ENCODE measurements at places on chromosomes 4 and X.

DNA sequence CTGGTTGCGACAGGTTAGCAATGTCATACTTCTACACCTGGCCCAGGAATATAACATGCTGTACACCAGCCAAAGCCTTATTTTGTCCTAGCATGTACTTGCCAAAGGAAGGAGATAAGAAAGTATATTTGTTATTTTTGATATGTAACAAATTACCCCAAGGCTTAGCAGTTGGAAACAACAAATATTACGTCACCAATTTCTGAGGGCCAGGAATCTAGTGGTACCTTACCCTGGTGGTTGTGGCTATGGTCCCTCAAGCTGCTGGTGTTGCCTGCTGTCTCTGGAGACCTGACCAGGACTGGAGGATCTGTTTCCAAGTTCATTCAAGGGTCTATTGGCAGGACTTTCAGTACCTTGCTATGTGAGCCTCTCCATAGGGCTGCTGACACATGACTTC, 135.5 kb upstream of the BANK1 start:
- DNase-seq = no peak

- DNase-seq = no peak
Measured at GRCh38 chrX:42143866-42144592, 220.7 kb upstream of the CASK start.

- DNase-seq = no peak
Measured at GRCh38 chrX:136497556-136498052, at the start of gene HTATSF1. Gene HTATSF1 (plus strand): TSS chrX:136497592. CDS start chrX:136497685, 93 bp downstream.

GRCh38 chr4:6935965-6936364, 26.3 kb downstream of the TBC1D14 start:
- DNase-seq = no peak

DNA sequence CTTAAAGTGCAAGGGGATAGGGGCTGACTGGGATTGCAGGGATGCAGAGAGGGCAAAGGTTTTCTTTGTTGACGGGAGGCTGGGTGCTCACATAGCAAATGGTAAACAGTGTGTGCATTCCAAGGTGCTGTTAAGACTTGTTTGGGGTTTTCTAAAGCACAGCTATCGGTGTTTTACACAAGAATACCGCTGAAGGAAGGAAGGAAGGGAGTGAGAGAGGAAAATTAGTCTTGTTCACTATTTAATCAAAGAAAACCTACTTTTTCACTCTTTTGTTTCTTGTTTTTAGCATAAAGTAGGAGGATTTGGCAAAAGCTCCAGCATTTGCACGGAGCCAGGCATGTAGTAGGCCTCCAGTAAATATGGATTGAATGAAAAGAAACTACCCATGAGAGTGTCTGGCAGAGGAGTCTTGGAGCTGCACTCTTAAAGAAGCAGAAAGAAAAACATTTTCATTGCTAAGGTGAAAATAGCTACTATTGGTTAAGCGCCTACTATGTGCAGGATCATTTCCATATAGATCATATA, 99.7 kb downstream of the FIP1L1 start:
- no peak for DNase-seq

- DNase-seq = no peak
Measured at GRCh38 chr4:185582651-185583400, 47.5 kb upstream of the PDLIM3 start.

DNA sequence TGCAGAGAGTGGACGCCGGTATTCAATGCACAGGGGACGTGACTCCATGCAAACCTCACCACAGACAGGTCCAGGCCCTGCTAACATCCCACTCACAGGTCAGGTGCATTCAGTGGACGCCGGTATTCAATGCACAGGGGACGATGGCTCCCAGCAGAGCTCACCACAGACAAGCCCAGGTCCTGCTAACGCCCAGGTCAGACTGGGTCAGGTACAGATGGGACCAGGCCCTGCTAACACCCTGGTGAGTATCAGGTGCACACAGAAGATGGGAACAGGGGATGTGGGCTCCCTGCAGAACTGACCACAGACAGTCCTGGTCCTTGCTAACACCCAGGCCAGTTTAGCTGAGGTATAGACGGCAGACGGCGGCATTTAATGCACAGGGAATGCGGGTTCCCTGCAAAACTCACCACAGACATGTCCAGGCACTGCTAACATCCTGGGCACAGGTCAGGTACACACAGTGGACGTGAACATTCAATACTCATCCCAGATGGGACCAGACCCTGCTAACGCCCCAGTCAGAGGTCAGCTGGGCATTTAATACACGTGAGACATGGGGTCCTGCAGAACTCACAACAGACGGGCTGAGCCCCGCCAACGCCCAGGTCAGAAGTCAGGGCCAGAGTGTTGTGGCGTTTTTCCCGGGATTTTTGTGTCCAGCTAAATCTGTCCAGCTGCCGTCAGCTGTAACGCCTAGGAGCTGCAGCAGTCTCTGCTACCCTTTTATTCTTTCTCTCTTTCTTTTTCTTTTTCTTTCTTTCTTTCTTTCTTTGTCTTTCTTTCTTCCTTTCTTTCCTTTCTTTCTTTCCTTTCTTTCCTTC, 99.2 kb downstream of the SHOX start:
- no peak for DNase-seq

DNA sequence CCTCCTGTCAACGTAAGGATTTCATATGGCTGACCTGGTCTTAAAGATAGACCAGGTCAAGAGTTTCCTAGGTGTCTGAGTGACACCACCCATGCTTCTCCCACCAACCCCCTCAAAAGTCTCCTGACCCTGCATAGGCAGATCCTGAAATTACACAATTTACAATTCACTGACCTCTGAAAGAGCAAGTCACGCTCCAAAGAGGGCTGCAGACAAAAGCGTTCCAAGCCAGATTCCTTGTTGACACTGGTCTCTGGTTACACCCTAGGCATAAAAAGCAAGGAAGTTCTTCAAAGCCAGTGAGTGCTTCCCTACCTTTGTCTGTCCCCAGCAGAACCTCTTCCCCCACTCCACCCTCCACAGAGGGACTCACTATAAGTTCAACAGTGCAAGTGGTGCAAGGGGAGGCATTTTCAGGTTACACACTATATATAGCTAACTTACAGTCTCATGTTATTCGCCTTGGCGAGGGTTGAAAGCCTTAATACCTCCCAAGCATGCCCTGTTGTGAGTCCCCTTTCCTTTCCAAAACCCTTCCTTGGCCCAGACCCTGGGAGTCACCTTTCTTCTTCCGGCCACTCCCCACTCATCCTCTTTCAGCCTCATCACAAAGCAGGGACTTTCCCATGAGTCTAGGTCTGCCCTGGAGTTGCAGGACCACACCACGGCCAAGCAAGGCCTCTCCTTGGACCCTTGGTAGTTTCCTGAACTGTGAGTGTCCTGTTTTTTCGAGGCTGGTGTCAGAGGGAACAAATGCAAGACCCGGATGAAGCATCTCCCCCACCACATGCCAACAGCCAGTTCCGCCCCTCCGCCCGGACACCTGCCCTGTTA, 58.0 kb upstream of the KLF3 start:
- DNase-seq = no peak

DNA sequence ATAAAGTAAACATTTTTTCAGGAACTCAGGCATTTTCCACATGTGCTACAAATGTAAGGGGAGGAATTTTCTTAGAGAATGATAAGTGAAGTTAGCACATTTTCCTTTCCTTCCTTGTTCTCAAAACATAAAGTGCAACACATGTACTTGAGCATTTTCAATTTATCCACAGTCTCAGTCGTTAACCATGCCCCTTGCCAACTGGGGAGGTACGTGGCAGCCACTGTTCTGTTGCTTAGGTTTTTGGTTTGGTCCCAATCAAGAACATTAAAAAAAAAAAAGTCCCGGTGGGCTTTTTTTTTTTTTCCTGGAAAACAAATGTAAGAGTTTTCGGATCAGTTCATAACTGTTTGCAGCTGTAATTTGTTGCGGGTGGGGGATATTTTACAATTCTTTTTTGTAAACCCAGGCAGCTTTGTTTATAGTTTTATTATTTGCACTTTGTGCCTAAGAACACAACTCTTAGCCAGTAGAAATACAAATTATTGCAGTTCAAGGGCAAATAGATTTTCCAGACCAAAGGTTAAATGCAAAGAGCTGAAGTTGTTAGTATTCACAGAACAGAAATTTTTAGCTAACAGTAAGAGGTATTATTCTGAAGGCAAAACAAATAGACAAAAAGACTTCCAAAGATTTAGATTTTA, 112.1 kb upstream of the NAP1L5 start:
- no peak for DNase-seq

DNA sequence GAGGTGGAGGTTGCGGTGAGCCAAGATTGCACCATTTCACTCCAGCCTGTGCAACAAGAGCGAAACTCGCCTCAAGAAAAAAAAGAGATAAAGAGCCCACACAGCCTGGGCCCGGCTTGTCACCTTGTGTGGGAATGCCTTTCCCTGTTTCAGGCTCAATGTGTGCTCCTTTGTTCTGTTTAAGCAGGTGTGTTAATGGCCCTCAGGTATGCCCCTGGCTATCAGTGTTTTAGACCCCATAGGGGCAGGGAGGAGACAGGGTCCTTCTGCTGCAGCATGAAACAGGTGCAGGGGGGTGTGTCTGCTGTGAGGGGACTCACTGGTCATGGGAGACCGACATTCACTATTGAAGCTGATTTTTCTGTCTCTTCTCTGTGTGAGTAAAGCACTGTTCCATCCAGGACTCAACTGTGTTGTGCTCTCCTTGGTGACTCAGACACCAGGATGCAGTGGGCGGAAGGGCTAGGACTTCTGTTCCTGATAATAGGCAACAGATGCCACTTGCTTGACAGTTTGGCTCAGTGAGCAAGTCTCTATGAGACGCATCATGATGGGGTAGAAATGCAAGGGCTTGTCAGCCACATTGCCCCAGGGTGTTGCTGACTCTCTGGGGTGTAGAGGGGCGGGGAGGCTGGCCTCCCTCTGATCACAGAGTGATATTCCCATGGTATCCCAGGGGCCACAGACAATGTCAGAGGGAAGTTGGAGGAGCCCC, 15.6 kb upstream of the LAP3 start:
- no peak for DNase-seq

DNA sequence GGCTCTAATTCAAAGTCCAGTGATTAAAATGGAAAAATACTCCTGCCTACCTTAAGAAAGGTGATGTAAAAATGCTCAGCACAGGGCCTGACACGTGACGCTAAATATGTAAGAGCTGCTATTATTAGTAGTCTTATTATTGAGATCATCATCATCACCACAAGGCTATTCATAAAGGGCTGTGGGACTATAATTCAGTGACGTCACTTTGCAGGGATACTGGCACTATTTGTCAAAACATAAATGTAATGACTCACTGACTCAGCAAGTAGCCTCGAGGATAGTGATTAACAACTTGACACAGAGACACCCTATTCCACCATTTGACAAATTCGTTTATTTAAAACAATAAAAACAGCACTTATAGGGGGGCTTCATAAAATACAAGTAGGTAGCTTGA, 258.9 kb downstream of the SPANXN1 start:
- no peak for DNase-seq

- DNase-seq = no peak
Measured at GRCh38 chr4:62601737-62602136, 1401.6 kb downstream of the ADGRL3 start.

DNA sequence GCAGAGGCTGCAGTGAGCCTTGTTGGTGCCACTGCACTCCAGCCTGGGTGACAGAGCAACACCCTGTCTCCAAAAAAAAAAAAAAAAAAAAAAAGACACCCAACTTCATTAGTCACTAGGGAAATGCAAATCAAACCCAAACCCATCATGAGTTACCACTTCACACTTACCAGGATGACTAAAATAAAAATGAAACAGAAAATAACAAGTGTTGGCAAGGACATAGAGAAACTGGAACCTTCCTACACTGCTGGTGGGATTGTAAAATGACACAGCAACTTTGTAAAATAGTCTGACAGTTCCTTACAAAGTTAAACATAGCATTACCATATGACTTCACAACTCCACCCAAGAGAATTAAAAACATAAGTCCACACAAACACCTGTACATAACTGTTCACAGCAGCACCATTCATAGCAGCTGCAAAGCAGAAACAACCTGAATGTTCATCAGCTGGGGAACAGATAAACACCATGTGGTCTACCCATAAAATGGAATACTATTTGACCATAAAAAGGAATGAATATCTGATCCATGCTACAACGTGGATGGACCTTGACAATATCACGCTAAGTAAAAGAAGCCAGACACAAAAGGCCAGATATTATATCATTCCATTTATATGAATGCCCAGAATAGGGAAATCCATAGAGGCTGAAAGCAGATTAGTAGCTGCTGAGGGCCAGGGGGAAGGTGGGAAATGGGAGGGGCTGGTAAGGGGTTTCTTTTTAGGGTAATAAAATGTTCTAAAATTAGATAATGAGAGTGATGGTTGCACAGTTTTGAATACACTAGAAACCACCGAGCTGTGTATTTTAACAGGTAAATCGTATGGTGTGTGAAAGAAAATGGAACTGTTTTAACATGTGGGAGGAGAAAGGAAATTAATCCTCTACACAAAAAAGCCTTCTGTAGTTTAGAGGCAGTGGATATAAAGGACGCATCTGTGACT, 18.3 kb downstream of the CD99L2 start:
- DNase-seq = no peak

DNA sequence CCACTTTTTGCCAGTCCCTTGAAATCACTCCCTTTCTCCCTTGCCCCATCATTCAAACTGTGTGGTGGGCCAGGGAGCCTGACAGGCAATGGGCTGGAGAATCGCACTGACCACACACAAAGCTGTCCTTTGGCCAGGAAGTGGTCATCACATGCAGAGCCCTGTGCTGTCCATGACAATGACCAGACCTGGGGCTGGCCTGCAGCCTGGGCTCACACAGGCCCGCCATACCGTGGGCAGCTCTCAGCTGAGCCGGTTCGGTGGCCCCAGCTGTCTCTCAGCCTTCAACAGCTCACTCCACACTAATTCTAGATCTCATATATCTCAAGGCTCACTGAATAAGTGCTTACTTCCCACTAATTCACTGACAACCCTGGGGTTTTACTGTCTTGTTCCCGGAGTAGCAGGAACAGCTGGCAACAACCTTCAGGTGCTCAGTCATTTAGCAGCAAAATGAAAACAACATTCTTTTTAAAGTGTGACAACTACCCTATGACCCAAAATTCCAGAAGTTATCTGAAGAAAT, 48.0 kb downstream of the USP46 start:
- DNase-seq = no peak

- no peak for DNase-seq
Measured at GRCh38 chr4:32002037-32002747, 1282.0 kb downstream of the PCDH7 start.

GRCh38 chr4:121096629-121097028, 24.3 kb upstream of the NDNF start:
- DNase-seq = peak; percentile 17

- no peak for DNase-seq
Measured at GRCh38 chr4:147651563-147651962, 32.4 kb downstream of the PRMT9 start.

- no peak for DNase-seq
Measured at GRCh38 chr4:21198683-21199082, 498.4 kb downstream of the PACRGL start.

DNA sequence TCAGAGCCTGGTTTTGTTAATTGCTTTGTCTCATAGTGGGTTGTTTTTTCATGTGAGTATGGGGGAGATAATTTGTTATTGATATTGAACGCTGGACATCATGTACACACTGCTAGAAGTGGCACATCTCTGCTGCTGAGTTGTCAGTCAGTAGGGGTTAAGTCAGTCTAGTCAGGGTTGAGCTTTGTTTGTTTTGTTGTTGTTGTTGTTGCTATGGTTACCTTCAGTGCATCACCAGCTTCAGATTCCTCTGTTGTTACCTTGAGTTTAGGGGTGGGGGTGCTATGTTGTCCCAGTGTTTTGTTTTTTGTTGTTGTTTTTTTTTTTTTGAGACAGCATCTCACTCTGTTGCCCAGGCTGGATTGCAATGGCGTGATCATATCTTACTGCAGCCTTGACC, 9.9 kb downstream of the YIPF6 start:
- DNase-seq = no peak

Measured in Jurkat, Clone E6-1 (cell line).